ENCODE measurements at places on chromosomes 7 and 10.

GRCh38 chr10:10010397-10010796 is 1007.3 kb upstream of the CELF2 start:
- DNase-seq: peak; percentile 1

- DNase-seq: no peak
Observed at GRCh38 chr10:35611750-35612149, 6.6 kb downstream of the GJD4 start.

DNA sequence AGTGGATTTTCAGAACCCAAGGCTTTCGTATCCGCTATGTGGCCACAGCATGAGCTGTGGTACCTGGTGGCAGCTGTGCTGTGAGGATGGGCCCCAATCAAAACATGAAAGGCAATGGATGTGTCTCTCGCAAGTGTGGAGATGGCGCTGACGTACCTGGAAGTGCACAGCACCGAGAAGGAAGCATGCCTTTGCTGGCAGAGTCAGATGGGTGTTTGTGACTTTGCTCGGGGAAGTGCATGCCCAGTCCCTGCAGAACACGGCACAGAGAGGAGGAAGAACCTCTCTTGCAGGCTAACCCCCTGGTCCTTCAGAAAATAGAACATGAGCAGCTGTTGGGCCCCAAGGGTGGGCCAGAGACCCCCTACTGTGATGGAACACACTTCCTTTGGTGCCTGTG is 654.1 kb upstream of the ZWINT start:
- DNase-seq: no peak

DNA sequence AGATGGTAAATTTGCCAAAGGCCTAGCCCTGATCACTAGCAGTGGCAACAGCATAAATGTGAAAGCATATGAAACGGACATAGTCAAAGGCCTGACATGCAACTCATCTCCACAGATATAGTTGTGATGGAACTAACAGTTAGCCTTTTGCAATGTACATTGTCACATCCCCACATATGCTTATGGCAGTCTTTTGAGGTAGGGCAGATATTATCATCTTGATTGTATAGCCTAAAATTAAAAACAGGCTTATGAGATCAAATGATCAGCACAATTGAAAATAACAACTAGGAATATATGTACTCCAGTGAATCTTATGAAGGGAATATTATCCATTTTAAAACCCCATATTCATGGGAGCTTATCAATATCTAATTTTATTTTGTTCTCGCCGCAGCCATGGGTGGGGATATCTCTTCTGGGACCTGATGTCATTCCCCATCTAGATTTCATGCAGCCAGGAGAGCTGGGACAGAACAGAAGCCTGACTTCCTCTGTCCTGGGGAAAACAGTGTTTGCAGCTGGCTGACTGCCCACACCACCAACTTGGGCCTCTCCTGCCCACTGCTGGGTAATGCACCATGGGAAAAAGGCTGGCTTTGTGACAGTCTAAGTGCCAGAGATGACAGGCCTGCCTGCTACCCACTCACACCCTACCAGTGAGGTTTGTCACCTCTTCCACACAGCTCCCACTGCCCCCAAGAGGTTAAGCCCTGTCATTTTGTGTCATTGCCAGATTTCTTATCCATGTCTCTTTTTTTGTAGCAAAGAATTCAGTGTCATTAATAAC is 180.2 kb upstream of the FZD1 start:
- no peak for DNase-seq

- DNase-seq: no peak
Observed at GRCh38 chr7:95059842-95060313, 152.5 kb downstream of the PPP1R9A start.

DNA sequence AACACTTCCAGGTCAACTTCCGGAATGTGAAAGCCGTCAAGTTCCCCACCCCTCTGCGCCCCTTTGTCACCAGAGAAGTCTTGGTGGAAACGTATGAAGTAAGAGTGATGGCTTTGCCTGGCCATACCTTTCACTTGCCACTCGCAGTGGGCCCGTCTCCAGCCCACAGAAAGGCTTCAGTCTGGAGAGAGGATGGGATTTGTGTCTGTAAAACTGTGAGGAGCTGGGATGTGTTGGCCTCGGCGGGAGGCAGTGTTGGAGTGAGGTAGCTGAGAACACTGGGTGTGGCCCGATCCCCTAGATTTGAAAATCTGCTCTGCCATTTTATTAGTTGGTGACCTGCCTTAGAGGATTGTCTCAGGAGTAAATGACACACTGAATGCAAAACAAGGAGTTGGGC is 6.4 kb downstream of the ADCK2 start:
- no peak for DNase-seq

DNA sequence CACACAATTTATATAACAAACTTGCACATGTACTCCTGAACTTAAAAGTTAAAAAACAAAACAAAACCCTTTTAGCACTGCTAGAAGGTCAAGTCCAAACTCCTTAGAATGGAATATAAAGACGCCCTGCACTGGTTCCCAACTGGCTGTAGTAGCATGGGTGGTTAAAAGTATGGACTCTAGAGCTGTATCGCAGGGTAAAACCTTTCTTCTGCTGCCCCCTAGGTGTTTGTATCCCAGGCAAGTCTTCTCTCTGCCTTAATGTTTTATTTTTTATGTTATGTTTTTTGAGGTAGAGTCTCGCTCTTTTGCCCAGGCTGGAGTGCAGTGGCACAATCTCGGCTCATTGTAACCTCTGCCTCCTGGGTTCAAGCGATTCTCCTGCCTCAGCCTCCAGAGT is 35.2 kb downstream of the LSMEM1 start:
- DNase-seq: no peak

DNA sequence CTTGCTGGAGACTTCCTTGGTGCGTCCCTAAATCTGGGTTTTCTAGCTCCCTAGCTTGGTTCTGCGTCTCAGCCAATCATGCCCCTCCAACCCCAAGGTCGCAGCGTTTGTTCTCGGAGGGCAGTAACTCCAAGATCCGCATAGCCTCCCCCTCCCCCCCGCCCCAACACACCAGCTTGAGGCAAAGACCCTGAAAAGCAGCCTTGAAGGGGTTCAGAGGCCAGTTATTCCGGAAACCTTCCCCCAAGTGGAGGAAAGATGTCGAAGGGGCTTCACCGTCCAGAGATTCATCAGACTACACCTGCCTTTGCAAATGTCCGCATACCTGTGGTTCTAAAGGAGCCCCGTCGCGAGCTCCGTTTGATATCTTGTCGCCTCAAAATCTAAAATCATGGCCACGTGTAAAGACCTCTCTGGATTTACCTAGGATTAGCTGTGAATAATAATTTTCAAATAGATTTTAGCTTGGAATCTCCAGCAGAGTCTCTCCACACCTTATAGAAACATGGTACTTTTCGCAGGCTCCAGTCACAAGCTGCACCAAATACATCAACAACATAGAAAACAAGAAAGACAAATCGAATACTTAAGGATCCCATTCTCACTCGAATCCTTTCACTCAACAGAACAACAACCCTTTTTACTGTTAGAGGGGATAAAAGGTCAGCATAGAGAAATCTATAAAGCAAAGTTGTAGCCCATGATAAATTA is 7.9 kb downstream of the DLX6 start:
- DNase-seq: no peak

DNA sequence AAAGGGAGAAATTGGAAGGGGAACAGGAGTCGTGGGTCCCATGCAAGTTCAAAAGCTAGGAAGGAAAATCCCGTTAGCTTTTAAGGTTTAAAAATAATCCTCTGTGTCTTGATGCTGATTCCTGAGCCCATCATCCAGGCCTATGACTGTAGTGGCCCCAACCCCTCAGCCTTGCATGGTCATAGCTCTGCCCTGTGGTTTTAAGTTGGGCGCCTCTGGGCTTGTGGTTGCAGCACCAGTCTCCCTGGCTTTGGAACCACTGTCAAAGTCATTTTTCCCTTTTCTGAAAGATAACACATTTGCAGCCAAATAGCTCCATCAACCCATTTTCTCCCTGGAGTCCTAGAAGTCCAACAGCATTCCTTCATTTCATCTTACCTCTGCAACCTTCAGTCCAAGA is 13.6 kb downstream of the TMEM236 start:
- no peak for DNase-seq

GRCh38 chr7:73716318-73716890 is 3.1 kb downstream of the STX1A start:
- DNase-seq: no peak

DNA sequence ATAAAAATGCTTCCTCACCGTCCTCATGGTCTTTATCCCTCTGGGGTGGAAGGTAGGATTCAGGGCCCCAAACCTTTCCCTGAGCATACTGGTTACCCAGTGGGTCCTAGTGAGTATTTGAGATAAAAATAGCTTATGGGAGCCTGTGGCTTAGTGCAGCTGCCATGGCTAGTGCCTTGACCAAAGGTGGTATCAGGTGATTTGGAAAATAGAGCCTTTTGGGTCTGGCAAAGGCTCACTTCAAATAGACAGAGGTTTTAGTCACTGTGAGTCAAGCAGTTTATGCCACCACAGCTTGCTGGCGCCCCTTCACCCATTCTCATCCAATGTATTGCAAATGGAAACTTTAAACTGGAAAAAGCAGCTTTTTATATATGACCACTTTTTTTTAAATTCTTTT is 30.4 kb downstream of the PLAU start:
- DNase-seq: no peak

DNA sequence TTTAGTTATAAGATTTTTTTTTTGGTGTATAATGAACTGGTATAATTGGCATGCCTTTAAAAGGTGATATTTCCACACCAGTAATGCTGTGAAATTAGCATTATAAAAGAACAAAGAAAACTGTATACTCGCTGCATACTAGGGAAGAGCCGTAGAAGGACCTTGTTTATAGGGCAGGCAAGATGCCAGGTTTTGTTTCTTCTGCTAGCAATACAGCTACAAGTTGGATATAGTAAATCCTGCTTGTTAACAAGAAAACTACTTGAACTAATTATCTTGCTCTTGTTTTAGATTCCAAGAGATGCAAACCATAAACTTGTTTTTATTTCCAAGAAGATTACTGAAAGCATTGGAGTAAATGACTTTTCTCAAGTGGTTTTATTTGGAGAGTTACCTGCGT is 1.9 kb downstream of the DNAH11 start:
- DNase-seq: no peak

DNA sequence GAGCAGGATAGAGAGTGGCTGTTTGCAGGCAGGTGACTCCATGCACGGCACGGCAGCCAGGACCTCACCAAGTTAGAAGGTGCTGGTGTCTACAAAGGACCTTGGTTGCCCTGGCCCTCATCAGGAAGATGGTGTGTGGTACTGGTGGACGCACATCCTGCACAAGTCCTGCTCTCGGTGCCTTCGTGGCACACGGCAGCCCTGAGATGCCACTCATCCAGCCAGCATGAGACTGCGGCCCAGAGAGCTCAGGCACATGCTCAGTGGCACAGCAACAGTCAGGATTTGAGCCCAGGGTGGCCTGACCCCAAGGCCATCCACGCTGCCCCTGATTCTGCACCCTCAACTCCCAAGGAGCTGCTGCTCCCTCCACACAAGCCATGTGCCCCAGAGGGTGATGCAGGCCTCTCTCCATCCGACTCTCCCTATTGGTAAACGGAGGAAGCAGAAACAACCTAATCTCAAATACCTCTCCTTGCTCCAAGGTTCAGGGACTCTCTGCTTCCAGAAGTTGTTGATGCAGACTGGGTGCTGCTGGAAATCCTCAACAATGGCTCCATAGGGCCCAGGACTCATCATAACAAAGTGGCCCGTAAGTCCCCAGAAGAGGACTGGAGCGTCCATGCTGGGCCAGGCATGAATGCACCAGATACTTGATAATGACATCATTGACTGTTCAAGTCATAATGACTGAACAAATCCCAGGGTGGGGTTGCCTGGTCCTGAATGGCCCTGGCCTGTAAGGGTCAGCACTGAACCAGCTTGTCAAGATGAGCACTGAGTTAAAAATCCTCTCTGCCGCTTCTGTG is 93.6 kb downstream of the ARHGAP22 start:
- DNase-seq: no peak

- DNase-seq: no peak
Observed at GRCh38 chr7:97401398-97401797, 283.9 kb downstream of the SDHAF3 start.

GRCh38 chr7:83835424-83835823 is 186.5 kb upstream of the SEMA3E start:
- no peak for DNase-seq

- DNase-seq: no peak
Observed at GRCh38 chr7:79553811-79554555, 100.5 kb upstream of the MAGI2 start.

- DNase-seq: no peak
Observed at GRCh38 chr10:122494833-122495232, 33.5 kb downstream of the HTRA1 start.

DNA sequence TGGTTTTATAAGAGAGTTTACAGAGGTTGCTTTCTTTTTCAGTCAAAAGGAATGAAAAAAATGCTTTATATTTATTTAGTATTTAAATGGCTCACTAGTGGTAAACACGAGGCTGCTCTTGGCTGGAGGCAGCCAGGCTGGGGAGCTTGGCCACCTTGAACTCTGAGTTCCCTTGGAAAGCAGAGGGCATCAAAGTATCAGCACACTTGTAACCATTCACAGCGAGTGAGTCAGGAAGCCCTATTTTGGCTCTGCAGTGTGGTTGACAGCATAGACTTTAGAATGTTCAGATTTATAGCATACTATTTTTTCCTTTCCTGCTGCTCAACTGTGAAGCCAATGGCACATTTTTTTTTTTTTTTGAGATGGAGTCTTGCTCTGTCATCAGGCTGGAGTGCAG is 51.6 kb downstream of the CYCS start:
- no peak for DNase-seq

DNA sequence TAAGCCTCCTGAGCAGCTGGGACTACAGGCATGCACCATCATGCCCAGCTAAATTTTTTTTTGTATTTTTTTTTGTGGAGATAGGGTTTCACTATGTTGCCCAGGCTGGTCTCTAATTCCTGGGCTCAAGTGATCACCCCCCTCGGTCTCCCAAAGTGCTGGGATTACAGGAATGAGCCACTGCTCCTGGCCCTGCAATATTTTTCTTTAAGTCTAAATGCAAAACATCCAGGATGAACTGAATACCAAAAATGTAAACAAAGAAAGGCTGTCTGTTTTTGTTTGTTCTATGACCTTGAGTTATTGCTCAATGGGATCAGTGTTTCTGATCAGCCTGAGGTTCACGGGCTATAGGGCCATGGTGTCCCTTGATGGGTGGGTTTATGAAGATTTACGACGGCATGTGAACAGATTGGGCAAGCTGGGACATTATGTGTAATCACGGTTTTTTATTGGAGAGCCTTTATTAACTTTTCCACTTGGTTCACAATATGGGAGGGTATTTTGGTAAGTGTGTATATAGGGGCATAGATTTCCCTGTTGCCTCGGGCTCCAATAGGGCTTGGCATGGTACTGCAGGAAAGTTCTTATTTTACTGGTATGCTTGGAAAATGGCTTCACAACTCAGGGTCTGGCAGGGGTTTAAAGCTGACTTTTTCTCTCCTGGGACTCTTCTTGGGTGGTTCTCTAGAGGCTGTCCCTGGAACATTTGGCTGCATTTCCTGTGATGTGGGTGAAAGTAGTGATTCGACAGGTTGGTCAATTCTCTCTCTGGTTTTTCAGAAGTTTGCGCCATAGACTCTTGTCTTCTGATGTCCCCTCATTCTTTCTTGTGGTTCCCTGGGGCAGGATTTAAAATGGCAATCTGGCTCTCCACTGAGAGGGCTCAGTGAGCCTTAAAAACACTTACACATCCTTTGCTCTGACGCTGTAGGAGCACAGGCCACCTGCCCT is 41.6 kb downstream of the MRPS33 start:
- DNase-seq: no peak

GRCh38 chr10:96596422-96597407 is 9.9 kb upstream of the TM9SF3 start:
- no peak for DNase-seq

Measured in NT2/D1 (cell line).